ENCODE measurements at places on chromosomes 3 and 15.

GRCh38 chr3:15476378-15476777, 45.1 kb downstream of the COLQ start:
- DNase-seq = no peak

DNA sequence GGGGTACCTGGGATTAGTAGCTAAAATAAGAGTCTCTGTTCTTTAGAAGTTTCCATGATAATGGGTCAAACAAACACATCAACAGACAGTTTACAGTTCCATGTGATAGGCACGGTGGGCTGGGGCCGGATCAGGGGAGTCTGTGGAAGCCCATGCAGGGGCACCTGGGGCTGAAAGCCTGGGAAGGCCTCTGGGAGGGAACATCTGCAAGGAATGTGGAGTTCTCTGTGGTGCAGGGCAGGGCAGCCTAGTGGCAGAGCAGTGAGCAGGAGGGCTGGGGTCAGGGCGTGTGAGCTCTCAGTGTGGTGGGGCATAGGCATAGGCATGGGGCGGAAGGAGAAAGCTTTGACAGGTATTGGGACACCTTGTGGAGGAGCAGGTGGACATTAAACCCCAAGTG, 207.7 kb upstream of the TRIM42 start:
- no peak for DNase-seq

DNA sequence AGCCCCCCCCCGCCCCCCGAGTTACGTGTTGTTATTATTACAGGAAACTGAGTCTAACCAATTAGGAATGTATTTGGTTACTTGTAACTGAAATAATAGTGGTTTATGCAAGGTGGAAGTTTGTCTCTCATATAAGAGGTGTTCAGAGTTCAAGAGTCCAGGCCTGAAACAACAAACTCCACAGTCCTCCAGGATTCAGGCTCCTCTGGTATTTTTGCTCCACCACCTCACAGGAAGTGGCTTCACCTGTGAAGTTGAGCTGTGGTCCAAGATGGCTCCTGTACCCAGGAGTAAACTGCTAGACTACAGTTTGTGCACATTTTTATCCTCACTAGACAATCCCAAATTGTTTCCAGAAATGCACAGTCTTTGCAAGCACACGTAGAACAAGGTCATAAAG, 27.3 kb downstream of the MOBP start:
- DNase-seq = no peak

GRCh38 chr3:21417991-21418390, 333.0 kb downstream of the ZNF385D start:
- DNase-seq = no peak

DNA sequence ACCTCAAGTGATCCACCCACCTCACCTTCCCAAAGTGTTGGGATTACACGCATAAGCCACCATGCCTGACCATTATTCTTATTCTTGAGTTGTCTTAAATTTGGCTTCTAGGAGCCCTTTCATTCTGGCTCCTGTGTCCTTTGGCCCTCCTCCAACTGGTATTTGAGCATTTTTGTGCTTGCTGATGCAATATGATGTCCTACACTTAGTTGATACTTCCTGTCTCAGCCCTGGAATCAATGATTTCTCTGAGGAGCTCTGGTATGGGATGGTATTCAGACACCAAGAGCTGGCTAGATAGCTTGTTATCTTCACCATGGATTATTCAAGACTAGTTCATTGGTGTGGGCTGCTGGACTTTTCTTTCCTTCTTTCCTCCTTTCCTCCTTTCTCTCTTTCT, 25.4 kb downstream of the ZNF621 start:
- no peak for DNase-seq

DNA sequence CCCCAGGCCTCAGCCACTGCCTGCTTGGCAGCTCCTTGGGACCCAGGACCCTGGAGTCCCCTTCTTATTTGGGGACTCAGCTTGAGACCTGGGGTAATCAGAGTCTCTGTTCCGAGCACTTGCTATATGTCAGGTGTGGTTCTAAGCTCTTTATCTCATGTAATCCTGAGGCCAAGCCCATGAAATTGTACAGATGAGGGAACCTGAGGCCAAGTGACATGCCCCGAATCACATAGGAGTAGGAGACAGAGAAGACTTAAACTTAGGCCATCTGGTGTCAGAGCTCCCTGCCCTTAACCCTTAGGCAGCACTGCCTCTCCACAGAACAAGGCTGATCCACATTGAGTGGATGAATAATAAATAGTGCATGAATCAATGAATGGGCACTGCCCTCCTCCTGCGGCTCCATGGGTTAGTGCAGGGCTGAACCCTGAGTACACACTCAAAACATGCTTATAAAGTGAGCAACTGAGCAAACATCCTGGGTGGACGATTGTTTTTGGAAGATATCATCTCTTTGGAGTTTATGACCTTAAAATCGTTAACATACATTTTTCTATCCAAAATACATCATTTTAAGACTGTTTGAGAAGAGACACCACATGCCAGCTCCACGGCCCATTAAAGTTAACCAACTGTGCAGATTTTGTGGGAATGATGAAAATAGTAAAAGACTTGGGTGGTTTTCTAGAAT, 33.2 kb upstream of the IQSEC1 start:
- no peak for DNase-seq

GRCh38 chr3:108931035-108931434, 22.6 kb downstream of the GUCA1C start:
- DNase-seq = no peak

GRCh38 chr15:100703032-100703578, 100.7 kb downstream of the ASB7 start:
- no peak for DNase-seq

- DNase-seq = no peak
These were observed 14.8 kb downstream of the EEFSEC start for GRCh38 chr3:128167973-128168674.

- DNase-seq = no peak
These were observed 7.2 kb upstream of the KCTD6 start for GRCh38 chr3:58484722-58485069.

DNA sequence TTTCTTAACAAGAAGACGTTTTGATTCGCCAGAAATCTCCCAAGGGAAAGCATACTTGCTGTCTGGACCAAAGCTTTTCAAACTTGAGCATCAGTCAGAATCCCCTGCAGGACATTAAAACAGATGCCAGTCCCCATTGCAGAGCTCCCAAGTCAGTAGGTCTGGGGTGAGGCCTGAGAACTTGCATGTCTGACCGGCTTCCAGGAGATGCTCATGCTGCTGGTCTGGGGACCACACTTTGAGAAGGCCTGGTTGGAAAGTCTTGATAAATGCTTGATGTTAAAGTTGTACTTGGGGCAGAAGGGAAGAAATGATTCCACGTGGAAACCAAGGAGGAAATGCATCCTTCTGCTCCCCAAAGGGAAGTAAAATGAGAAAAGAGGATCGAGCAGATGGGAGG, 24.3 kb upstream of the CAV3 start:
- DNase-seq = no peak

GRCh38 chr3:126008219-126008618, 39.2 kb downstream of the ROPN1B start:
- no peak for DNase-seq

- no peak for DNase-seq
These were observed 747 bp downstream of the NSUN3 start for GRCh38 chr3:94063496-94064119.

DNA sequence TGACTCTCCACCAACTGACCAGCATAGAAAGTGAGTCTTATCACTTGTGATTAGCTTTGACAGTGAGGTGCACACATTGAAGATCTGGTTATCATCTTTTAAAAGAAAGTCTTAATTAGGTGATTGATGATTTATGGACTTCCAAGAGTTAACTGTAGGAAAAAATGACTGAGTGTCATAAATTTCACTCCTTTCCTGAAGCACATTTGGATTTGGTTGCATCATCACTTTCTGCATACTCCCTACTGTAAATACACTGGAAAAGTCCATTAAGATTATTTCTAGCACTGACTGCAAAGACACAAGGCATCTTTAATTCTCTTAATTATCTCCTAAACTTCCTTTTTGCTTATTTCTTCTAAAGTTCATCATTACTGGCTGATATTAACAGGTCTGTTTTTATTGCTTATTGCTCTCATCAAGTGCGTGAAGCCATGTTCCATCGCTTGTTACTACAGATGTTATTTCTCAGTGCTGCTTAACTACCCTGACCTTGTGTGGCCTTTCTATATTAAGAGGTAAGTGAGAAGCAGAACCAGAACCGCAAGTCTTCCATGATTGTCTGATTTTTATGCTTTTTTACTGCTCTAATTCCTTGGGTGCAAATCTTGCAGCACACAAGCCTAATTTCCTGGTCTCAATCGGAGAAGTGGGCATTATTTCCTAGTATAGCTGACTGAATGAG, 153.2 kb downstream of the MEIS2 start:
- no peak for DNase-seq

- no peak for DNase-seq
These were observed 163.4 kb upstream of the AGTR1 start for GRCh38 chr3:148534089-148534988.

DNA sequence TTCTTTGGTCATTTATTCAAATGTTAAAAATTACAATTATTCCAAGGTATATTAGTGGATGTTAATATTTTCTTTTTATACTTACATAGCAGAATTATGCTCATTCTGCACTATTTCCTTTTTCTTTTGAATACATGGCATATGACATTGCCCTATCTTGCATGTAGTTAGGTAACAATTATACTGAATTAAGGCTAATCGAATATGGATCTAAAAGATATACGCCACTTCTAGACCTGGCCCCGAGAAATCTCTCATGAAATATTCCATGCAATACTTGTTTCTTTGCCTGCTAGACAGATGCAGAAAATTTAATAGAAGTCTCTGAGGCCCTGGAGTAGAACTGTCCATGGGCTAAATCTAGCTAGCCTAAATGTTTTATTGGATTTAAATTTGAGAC, 493.4 kb downstream of the OTOL1 start:
- DNase-seq = no peak

GRCh38 chr3:153190923-153191322, 28.9 kb downstream of the RAP2B start:
- DNase-seq = no peak

- DNase-seq = no peak
These were observed 670 bp upstream of the ISLR start for GRCh38 chr15:74172701-74173379.

DNA sequence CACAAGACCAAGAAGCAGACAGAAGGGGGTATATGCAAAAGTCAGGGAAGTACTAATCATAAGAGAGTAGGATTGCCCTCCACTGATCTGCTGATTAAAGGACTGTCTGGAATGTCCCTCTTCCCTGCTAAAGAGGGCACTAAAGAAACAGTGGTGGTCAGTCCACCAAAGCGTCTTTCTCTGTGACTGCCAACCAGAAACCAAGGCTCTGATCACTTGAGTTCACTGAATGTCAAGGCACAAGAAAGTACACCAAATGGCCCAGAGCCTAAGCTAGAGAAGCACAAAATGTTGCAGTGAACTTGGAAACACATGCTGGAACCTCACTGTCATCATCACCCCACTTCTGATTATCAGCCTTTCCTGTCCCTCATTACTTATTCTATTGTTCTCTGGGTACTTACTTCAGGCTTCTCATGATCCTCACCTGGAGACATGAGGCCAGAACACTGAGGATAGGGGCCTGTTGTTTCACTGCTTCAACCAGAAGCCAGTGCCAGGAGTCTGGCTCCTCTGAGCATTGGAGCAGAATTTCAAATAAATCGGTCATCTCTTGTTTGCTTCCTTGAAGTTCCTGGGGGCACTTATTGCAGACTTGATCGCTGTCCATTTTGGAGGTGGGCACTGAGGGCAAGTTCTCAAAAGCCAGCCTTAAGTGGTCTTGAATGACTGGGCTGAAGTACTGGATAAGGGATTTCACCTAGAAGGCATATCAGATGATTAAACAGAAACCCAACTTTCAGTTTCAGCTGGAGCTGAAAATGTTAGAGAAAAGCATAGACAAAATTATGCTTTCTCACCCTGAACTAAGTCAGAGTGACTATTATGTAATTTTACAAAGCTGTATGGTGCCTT, 58.9 kb downstream of the EIF3J start:
- DNase-seq = no peak

GRCh38 chr3:37984596-37984995, 6.0 kb upstream of the VILL start:
- no peak for DNase-seq

GRCh38 chr3:123296836-123297626, 95.3 kb downstream of the SEC22A start:
- no peak for DNase-seq

DNA sequence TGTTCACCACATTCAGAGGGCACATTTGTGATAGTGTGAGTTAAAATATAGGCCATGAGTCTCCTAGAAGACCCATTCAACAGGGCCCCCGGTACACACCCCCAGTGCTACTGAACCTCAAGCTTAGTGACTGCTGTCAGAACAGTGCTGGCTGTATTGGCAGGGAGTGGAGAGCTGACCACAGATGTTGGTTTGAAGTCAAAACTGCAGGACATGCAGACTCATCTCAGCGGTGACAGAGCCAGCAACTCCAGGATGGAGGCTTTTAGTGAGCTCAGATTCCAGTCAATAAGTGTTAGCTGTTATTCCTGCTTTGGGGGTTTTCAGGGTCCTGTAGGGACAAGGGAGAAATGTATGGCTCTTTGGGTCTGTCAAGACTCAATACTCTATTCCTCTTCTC, 29.1 kb downstream of the PRR20G start:
- DNase-seq = no peak

DNA sequence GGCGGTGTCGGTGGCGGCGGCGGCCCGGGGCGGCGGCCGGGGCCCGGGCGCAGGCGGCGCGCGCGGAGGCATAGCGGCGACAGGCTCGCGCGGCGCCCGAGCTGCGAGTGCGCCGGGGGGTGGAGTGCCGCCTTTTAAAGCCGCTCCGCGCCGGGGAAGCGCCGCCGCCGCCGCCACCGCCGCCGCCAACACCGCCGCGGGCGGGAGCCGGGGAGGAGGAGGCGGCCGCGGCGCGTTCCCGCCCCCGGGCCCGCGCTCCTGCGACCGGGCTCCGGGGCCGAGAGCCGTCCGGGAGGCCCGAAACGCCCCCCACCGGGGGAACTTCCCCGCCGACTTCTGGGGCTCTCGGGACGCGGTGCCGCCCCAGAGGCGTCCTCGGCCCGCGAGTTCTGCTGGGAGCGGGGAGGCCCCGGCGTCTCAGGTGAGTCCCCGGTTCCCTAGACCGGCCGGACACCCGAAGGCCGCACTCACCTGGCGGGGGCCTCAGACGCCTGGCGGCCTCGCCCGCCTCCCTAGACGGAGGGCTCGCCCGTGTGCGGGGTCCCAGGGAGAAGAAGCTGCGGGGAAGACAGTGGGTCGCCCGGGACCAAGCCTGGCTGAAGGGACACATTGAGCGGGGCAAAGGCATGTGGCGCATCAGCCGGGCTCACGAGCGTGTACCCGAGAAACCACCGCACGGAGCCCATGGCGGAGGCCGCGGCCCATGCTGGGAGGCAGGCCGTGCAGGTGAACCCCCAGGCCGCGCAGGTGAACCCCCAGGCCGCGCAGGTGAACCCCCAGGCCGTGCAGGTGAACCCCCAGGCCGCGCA, at the start of gene PCSK6:
TSS of gene PCSK6 (minus strand) at position 109 of the 809 bp plus-strand sequence. CDS start at position 72, 37 bp downstream.
- DNase-seq = no peak

GRCh38 chr15:63992300-63992699, 54.0 kb downstream of the DAPK2 start:
- DNase-seq = no peak

DNA sequence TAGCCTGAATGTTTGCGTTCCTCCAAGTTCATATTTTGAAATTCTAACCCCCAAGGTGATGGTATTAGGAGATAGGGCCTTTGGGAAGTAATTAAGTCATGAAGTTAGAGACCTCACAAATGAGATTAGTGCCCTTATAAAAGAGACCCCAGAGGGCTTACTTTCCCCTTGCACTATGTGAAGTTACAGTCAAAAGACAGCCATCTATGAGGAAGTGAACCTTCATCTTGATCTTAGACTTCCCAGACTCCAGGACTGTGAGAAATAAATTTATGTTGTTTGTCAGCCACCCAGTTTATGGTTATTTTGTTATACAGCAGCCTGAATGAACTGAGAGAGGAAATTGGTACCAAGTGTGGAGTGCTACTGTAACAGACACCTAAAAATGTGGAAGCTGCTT, 74.4 kb downstream of the DAPK2 start:
- DNase-seq = no peak
